ENCODE measurements at places on chromosomes 3 and 15.

DNA sequence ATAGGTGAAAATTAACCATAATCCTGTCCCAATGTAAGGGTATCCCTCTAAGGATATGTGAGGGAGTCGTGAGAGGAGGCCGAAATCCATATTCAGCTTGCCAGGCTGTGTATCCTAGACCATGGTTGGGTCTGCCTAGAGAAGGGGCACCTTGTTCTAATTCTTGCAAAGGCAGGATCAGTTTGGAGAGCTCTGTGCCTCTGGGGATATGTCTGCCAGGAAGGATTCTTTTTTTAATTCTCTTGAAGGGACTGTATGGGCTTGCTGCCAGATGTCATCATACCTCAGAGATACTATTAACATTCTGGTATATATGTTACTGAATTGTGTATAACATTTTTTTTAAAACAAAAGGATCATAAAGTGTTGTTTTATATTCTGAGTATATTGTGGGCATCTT, 2.4 kb downstream of the ATP1B3 start:
- no peak for DNase-seq

- no peak for DNase-seq
Measured at GRCh38 chr15:90009301-90010022, 8.3 kb downstream of the ZNF710 start.

- no peak for DNase-seq
Measured at GRCh38 chr3:58387650-58388546, 45.7 kb downstream of the PDHB start.

- DNase-seq: no peak
Measured at GRCh38 chr3:141553055-141553454, 66.2 kb downstream of the RASA2 start.

DNA sequence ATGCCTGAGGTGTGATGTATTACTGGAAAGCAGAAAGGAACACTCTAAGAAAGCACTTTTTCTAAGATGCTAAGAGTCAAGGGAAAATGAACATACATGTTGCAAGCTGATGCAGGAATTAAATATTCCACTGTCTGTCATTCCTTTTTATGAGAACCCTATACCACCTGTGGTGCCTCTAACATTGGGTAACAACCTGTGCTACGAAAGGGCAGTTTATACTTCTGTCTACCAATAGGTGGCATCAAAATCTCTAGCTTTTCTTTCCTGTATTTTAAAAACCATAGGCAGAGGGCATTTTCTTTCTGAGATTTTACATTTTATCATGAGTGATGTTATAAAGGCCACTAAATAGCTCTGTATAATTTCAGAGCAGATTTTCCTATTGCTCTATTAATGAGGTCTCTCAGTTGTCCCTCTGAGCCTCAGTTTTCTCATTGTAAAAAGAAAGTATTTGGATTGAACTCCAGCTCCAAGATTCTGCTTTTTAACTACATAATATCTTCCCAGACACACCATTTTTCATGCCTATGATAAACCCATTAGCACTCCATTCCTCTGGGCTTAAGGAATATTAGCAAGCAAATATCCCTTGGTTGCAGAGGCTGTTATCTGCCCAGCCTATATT, 3.5 kb upstream of the CPNE4 start:
- no peak for DNase-seq

- no peak for DNase-seq
Measured at GRCh38 chr15:37034835-37035748, 65.3 kb downstream of the MEIS2 start.

- DNase-seq: no peak
Measured at GRCh38 chr3:140699516-140700231, 21.8 kb downstream of the TRIM42 start.

GRCh38 chr15:96052154-96052553, 278.3 kb upstream of the NR2F2 start:
- DNase-seq: no peak

GRCh38 chr3:187738331-187739093, 6.8 kb downstream of the BCL6 start:
- DNase-seq: no peak

- DNase-seq: no peak
Measured at GRCh38 chr3:73874606-73875369, 250.0 kb upstream of the PDZRN3 start.

DNA sequence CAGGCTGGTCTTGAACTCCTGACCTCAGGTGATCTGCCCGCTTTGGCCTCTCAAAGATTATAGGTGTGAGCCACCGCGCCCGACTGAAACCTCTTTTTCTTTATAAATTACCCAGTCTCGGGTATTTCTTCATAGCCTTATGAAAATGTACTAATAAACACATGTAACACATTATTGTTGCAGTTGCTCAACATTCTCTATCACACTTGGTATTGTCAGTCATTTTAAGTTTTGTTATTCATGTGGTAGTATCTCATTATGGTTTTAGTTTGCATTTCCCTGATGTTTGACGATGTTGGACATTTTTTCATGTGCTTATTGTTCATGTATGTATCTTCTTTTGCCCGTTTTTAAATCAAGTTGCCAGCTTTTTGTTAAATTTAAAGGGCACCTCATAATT, 109.7 kb downstream of the TCF12 start:
- DNase-seq: no peak

DNA sequence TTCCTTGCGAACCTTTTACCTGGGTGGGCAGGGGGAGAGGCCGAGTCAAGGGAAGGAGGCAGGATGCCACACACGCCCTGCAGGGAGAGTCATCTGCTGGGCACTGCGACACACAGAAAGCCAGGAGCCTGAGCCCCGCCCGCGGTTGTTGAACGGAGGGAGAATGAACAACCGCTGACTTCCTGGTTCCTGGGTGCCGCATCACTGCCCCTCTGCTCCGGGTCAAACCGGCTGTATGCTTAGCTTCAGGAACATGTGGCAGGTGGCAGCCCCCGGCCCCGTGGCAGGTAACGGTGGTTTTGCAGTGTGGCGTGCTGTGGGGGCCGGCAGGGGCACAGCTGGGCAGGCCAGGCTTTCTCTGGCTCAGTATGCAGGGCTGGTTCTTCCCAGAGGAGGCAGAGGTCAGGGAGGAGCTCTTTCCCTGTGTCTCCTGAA, 33.4 kb downstream of the APBA2 start:
- no peak for DNase-seq

DNA sequence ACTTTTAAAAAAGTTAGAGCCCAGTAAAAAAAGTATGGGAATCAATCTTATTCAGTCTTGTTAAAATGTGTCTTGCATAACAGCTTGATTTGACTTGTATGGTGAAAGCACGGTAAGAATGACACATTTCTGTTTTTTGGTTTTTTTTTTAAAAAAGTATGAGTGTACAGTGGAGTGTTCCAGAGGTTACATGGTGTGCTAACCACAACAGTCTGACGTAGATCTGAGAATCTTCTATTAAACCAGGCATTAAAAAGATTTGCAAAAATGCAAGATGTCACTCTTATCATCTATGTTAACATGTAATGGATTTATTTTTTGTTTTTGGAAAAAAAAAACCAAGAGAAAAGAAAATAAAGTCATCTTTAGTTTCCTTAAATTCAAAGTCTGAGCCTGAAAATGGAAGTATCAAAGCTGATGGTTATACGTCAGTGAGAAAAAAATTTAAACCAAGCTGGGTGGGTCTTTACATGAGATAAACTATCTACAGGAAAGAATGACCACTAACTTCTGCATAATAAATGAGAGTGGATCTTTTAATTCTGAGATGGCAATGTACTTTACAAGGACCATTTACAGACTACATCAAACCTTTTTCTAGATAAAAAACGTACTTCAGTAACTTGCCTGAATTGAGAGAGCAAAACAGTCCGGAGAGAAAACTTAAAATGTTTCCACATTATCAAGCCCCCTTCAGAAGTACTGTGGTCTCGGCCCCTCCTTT, 1.6 kb downstream of the GABPB1 start:
- no peak for DNase-seq

DNA sequence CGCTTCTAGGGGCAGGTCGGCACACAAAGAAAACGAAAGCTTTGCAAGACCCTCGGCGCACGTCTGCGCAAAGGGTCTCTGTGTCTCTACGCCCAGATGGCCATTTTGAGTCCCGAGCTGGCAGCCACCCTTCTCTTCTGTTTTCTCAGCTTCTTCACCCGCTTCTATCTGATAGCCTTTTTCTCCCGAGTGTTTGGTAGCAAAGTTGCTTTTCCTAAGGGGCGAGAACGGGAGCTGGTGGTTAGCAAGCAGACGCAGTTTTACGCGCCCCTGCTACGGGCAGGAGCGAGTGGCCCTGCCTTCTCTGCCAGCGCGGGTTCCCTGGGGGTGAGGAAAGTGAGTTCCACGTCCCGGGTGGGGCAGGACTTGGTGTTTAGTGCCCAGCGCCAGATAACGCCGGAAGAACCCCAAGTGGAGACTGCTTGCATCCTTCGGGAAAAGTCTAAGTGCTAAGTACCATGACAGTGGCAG, 2.9 kb upstream of the MKRN2 start:
- no peak for DNase-seq

DNA sequence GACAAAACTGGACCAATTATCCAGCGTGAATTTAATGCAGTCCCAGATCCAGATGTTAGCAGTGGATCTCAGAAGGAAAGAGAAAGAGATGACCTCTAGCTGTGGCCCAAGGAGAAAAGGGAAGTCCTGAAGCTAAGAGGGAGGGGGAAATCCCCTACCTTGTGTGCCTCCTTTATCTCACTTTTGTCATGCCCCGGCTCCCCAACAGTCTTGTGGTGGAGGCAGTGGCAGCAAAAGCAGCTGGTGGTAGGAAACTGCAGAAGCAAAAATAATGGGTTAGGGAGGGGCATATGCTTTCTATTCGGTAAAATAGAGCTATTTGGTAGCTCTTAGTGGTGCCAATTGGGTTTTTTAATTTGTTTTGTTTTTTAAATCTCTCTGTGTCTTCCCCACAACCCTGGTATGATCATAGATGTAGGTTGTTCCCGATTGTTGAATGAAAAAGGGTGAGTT, 56.5 kb downstream of the MCTP2 start:
- no peak for DNase-seq

DNA sequence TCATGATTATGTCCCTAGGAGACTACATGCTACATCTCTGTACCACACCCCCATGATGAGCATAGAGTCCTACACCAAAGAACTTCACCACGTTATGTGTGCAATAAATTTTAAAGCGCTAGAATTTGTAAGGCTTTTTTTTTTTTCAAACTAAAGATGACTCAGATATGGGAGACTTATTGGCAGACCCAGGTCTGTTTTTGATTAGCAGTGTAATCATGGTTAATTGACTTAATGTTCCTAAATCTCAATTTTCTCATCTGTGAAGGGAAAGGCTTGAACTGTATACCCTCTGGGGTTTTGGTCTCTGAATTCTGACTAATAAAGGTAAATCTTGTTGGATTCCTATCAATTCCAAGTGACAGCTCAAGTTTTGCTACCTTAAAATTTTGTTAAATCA, 26.4 kb downstream of the ABI3BP start:
- no peak for DNase-seq

DNA sequence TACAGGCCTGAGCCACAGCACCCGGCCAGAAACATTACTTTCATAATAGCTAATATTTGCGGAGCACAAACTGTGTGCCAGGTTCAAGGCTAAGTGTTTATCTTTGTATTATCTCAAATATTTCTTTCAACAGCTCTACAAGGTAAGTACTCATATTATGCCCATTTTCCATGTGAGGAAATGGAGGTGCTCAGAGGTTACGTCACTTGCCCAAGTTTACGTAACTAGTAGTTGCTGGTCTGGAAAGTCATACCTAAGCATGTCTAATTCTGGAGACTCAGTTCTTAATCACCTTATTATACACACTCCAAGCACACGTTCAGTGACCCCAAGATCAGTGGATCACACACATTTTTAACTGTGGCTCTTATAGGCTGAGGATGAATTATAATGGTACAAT, 177.5 kb downstream of the OXSM start:
- no peak for DNase-seq

- no peak for DNase-seq
Measured at GRCh38 chr3:128378631-128379347, 87.9 kb downstream of the DNAJB8 start.

GRCh38 chr3:22861426-22861825, 341.7 kb upstream of the UBE2E2 start:
- no peak for DNase-seq

DNA sequence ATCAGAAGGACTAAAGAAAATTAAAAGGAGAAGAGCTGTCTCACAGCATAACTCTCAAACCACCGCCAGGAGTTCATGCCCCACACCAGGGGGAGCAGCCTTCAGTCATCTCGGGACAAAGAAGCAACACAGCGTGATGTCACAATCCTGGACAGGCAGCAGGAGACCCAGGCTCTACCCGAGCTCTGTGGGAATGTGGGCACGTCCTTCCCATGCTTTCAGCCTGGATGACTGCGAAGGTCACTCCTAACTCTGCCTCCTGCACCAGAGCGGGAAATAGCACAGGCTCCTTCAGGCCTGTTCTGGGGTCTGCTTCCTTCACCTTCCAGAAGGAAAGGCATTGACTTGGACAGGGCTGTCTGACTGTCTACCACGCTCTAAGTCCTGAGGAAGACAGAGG, 31.3 kb downstream of the NOX5 start:
- DNase-seq: no peak

DNA sequence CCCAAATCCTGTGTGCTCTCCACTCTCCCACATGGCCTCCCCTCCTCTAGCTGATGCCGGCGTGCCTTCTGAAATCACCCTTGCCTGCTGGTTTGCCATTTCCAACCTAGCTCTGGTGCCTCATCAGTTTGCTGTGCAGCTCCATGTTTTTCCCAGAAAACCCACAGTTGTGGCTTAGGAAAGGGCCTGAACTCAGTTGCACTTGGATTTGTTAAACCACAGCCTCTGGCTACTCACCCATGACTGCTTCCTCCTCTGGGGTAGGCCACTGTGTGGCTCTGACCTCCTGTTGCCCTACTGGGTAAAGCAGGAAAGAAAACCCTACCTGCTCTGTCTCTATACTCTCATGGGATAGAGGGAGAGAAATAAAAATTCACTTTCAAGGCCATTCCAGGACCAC, 97.3 kb downstream of the DAPK2 start:
- no peak for DNase-seq

GRCh38 chr3:99903869-99904268, 86.2 kb downstream of the CMSS1 start:
- DNase-seq: no peak

- DNase-seq: no peak
Measured at GRCh38 chr3:100402891-100403290, 1.6 kb downstream of the LNP1 start.

DNA sequence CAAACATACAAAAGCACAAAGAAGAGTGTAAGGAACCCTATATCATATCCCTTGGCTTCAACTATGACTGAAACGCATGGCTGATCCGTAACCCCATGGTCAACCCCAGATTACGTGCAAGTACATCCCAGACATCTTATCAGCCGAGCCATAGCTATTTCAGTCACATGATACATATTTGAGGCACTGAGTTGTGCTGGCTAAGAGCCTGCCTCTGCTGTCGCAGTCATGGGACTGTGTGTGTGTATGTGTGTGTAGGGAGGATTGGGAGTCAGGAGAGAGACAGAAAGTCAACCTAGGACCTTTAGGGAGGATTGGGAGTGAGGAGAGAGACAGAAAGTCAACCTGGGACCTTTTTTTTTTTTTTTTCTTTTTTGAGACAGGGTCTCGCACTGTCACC, 8.4 kb downstream of the ST6GAL1 start:
- DNase-seq: no peak

- no peak for DNase-seq
Measured at GRCh38 chr15:89121414-89121813, 33.2 kb downstream of the ABHD2 start.

GRCh38 chr3:177687291-177687690, 490.0 kb upstream of the TBL1XR1 start:
- DNase-seq: no peak

- no peak for DNase-seq
Measured at GRCh38 chr15:39362821-39363561, 217.9 kb upstream of the THBS1 start.
